ENCODE measurements at places on chromosomes 7 and 10. TPM values are rescaled to one million over a fixed set of nuclear protein-coding genes. Genes with fewer than 3 reads are reported as not detected.

DNA sequence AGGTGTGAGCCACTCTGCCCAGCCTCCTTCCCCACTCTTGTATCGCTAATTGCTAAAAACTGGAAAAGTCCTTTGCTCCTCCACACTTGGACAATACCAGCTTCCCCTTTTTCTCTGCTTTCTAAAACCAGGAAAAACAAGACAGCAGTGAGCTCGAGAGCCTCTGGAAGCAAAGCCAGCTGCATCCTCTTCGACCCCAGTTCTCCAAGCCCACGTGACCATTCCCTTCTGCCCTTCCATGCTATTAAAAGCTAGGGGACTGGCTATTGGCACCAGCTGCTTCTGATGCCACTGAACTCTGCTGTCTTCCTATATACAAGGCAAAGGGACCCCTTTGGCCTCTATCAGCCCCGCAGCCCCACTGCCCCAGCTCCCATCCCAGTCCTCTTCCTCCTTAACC lies 92.2 kb downstream of the SPDYE5 start:
- DNase-seq, result no peak

- no peak for DNase-seq
These were observed 348.2 kb upstream of the C7orf33 start for GRCh38 chr7:148242294-148242821.

- no peak for DNase-seq
These were observed 4.0 kb downstream of the ITGB1 start for GRCh38 chr10:32954080-32954479.

- no peak for DNase-seq
These were observed 4.8 kb upstream of the UBE2D4 start for GRCh38 chr7:43921423-43921822.

- DNase-seq, result no peak
These were observed 4.2 kb upstream of the AOC1 start for GRCh38 chr7:150848111-150848510.

GRCh38 chr10:128579901-128580300 lies 453.7 kb upstream of the MKI67 start:
- no peak for DNase-seq

GRCh38 chr7:27099453-27100370 lies 2.8 kb downstream of the HOXA2 start:
- no peak for DNase-seq

DNA sequence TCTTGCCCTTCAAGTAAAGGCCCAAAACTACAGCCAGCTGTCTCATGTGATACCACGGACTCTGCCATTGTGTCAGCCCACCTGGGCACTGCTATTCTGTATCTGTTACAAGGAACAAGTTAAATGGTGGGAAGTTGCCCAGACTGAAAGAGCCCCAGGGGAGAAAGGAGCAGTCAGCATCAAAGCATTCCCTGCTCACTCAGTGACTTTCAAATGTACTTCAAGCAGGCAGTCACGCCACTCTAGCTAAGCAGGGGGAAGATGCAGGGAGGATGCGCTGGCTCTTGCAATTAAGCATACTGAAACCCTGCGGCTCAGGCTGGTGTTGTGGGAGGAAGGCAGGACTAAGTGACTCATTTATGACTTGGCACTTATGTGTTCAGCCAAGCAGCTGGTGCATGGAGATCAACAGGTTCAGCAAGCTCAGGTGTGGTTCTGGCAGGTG lies 1249.6 kb downstream of the TYW1 start:
- DNase-seq, result no peak

- DNase-seq, result no peak
These were observed 34.3 kb downstream of the SNX8 start for GRCh38 chr7:2279896-2280295.

DNA sequence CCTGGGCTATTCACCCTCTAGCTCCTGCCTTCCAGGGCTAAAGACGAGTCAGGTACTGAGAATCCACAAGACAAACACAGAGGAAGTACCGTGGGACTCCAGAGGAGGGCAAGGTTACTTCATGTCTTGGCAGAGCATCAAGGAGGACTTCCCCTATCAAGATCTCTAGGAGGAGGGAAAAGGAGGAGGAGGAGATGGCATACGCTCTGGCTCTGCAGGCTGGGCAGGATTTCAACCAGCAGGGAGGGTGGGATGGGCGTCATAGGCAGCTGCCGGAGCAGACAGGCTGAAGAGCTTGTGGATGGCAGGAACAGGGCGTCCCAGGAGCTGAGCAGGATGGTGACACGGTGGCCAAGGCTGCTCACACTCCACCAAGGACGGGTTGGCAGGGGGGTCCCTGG lies 21.3 kb downstream of the MDH2 start:
- DNase-seq, result no peak

DNA sequence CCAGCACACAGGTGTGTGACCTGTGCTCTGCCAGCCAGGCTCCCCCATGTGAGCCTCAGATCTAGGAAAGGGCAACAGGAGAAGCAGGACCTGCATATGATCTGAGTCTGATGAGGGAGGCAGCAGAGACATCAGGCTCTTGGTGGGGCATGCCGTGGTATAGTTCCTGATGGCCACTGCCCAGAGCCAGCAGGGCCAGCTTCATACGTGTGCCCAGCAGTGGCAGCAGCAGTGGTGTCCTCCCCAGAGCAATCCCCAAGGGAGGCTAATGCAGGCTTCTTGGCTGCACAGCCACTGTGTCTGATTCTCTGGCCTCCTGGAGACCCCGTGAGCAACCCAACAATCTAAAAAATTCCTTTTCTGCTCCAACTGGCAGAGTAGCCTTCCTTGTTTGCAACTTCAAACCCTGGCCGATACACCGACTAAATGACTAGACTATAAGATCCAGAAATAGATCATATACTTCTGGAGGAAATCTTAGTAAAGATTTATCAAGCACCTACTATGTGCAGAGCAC lies 230.6 kb upstream of the ZMIZ1 start:
- no peak for DNase-seq

GRCh38 chr10:43069579-43069978 lies 7.3 kb upstream of the RET start:
- no peak for DNase-seq

The TBXAS1 gene
- total RNA-seq, result 10.9 TPM

The TDRD1 gene
- total RNA-seq, result 0.12 TPM

The NUTM2E gene
- not detected for total RNA-seq

The TFR2 gene
- 434 TPM for total RNA-seq

The MASTL gene
- 2.3 TPM for total RNA-seq

The DNMBP gene
- 7.9 TPM for total RNA-seq

The AKR1D1 gene
- total RNA-seq, result 98.4 TPM

The IQCE gene
- 4.2 TPM for total RNA-seq

Measured in right lobe of liver (tissue), 6 donors.